ENCODE measurements at places on chromosomes 7 and 10. TPM values are rescaled to one million over a fixed set of nuclear protein-coding genes. Genes with fewer than 3 reads are reported as not detected.

Gene LLCFC1
- total RNA-seq: not detected

Gene CFAP58
- total RNA-seq: not detected

Gene SLC39A12
- total RNA-seq: not detected

Gene ASL
- 85.7 TPM for total RNA-seq

Gene NXPH1
- total RNA-seq: 0.14 TPM

Gene PDK4
- 0.41 TPM for total RNA-seq

Gene SLC26A5
- not detected for total RNA-seq

Gene MMD2
- total RNA-seq: not detected

Gene BTBD16
- total RNA-seq: 0.88 TPM

Gene NRG3
- total RNA-seq: 0.87 TPM

Gene RBM20
- 7.7 TPM for total RNA-seq

Gene ZNF239
- 4.7 TPM for total RNA-seq

Gene VWA2
- not detected for total RNA-seq

Gene UPK3BL2
- total RNA-seq: 27.6 TPM

Gene CARD11
- 9.7 TPM for total RNA-seq

Gene PDLIM1
- 14.8 TPM for total RNA-seq

Gene OR6V1
- not detected for total RNA-seq

Gene MARVELD1
- 58.1 TPM for total RNA-seq

Gene NPFFR1
- not detected for total RNA-seq

Gene NKX1-2
- not detected for total RNA-seq

Gene GJD4
- not detected for total RNA-seq

Gene AKR1E2
- total RNA-seq: 74.3 TPM

Gene AP1S1
- 296 TPM for total RNA-seq

Gene WNT8B
- total RNA-seq: not detected

Gene DNA2
- 6.1 TPM for total RNA-seq

Gene CHN2
- not detected for total RNA-seq

Gene CALHM2
- 2.9 TPM for total RNA-seq

Gene WDR37
- 5.4 TPM for total RNA-seq

Gene STAG3
- total RNA-seq: not detected

Gene AS3MT
- total RNA-seq: 1.2 TPM

Gene HERPUD2
- 46.8 TPM for total RNA-seq

Gene STEAP1
- not detected for total RNA-seq

Gene GPR15LG
- total RNA-seq: not detected

Gene MYPN
- 0.64 TPM for total RNA-seq

Gene CASTOR2
- total RNA-seq: 3.7 TPM

Gene PTF1A
- not detected for total RNA-seq

Gene SEMA4G
- total RNA-seq: 6.6 TPM

Gene PHKG1
- total RNA-seq: 1.3 TPM

Gene PKD2L1
- not detected for total RNA-seq

Gene BLVRA
- total RNA-seq: 131 TPM

Gene ANKRD1
- 30.7 TPM for total RNA-seq

Gene SKIDA1
- 9.0 TPM for total RNA-seq

Gene CLCN1
- total RNA-seq: not detected

Gene CYP3A7
- total RNA-seq: not detected

Gene BICC1
- total RNA-seq: 91.3 TPM

Gene OPN1SW
- not detected for total RNA-seq

Gene HTR5A
- not detected for total RNA-seq

Gene SEMA3D
- total RNA-seq: not detected

Gene KEL
- not detected for total RNA-seq

Gene NEUROD6
- total RNA-seq: not detected

Gene PON1
- total RNA-seq: not detected

Gene NEUROG3
- total RNA-seq: not detected

Gene GRID2IP
- total RNA-seq: not detected

Gene CHAT
- not detected for total RNA-seq

Gene STMP1
- total RNA-seq: 15.7 TPM

Gene ERCC6
- total RNA-seq: 4.3 TPM

Gene MKI67
- 10.5 TPM for total RNA-seq

Gene HOXA9
- total RNA-seq: 62.2 TPM

Data from Caki2 (cell line).